ENCODE measurements at places on chromosomes 6 and 20.

DNA sequence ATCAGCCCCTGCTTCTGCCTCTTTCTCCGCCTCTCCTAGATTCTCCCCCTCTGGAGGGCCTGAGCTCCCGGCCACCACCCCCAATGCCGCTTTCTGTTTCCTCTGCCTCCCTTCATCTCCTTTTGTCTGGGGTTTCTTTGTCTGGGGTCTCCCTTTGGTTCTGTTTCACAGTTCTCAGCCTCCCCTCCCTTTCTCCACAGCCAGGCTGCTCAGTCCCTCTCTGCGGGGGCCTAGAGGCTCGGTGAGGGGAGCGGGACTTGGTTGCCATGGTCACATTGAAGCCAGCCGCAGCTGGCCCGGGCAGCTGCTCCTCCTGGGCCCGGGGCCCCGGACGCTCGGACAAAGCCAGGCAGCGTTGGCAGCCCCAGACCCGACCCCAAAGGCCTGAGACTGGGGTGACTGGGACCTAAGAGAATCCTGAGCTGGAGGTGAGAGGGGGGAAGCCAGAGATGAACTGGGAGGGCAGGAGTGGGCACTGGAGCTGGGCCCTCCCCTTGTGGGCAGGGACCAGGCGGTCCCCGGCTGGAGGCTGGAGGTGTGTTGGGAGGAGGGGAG, 3.5 kb upstream of the DDR1 start:
- DNase-seq, result no peak
- peak overlapping the region; percentile 72 for H3K4me3 ChIP-seq
- H3K27me3 ChIP-seq, result no peaks in the 10 kb centered on the region
- H3K27ac ChIP-seq, result peak overlapping the region; percentile 98
- H3K4me1 ChIP-seq, result peaks cover 72% of the 10 kb centered on the region
- no peaks in the 10 kb centered on the region for H3K36me3 ChIP-seq

- H3K36me3 ChIP-seq, result no peaks in the 10 kb centered on the region
- H3K27ac ChIP-seq, result no peak overlapping the region
- no peak overlapping the region for H3K4me3 ChIP-seq
- peaks cover 24% of the 10 kb centered on the region for H3K4me1 ChIP-seq
- H3K27me3 ChIP-seq, result no peaks in the 10 kb centered on the region
These were observed 19.5 kb upstream of the MAP3K4 start for GRCh38 chr6:160972111-160972510.

- H3K36me3 ChIP-seq, result no peaks in the 10 kb centered on the region
- DNase-seq, result no peak
- no peaks in the 10 kb centered on the region for H3K27me3 ChIP-seq
- H3K4me1 ChIP-seq, result peaks cover 20% of the 10 kb centered on the region
- H3K27ac ChIP-seq, result no peak overlapping the region
These were observed 55.0 kb upstream of the PCSK2 start for GRCh38 chr20:17171746-17172280.

DNA sequence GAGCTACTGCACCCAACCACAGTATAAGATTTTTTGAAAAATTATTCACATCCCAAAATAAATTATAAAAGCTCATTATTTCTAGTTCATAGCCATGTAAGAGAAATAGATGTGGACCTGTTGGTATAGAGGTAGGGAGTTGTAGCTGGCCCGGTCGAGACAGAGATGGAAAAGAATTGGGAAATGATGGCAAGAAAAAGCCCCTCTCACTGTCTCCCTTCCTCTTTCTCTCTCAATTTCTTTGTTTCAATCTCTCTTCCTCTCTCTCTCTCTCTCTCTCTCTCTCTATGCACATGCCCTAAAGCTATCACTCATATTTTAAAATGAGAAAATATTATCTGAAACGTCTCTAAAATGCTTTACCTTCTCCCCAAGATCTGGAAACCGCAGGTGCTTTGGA, 80.7 kb upstream of the CD83 start:
- peaks cover 32% of the 10 kb centered on the region for H3K4me1 ChIP-seq
- H3K27ac ChIP-seq, result no peak overlapping the region
- no peak for DNase-seq
- no peaks in the 10 kb centered on the region for H3K36me3 ChIP-seq

DNA sequence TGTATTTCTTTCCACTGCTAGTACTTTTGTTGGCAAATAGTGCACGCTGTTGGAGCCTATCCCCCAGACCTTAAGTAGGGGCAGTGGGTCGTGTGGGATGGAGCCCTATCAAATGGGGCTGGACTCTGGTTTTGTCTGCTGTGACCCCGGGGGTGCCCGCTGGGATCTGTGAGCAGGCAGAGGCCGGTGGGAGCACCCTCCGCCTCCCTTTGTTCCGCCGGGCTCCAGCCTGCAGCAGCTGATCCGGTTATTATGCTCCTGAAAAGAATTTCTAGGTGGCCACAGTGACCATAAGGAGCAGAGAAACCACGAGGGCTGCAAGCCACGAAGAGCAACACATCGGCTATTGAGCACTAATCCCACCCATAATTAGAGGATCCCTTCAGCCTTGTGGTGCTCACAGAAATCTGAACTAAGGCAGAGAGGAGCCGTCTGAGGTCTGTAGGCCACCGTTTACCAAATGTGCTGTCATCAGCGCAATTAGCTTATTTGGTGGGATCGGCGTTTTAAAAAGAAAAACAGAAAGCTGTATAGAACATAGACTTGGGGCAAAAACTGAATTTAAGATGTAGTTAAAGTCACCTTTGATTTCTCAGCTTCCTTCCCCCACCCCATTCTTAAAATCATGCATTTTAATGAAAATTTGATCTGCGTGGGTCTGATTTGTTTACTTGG, 598.3 kb upstream of the JAG1 start:
- H3K4me1 ChIP-seq, result peaks cover 16% of the 10 kb centered on the region
- DNase-seq, result no peak
- peaks cover 7% of the 10 kb centered on the region for H3K27me3 ChIP-seq

- no peaks in the 10 kb centered on the region for H3K27me3 ChIP-seq
- H3K4me1 ChIP-seq, result no peaks in the 10 kb centered on the region
- no peaks in the 10 kb centered on the region for H3K36me3 ChIP-seq
- H3K27ac ChIP-seq, result no peak overlapping the region
These were observed 1093.5 kb upstream of the ADGRB3 start for GRCh38 chr6:67541586-67541985.

- peaks cover 2% of the 10 kb centered on the region for H3K4me1 ChIP-seq
- H3K4me3 ChIP-seq, result no peak overlapping the region
- H3K27ac ChIP-seq, result no peak overlapping the region
- H3K27me3 ChIP-seq, result peaks cover 79% of the 10 kb centered on the region
- H3K36me3 ChIP-seq, result no peaks in the 10 kb centered on the region
These were observed 169.6 kb downstream of the TBXT start for GRCh38 chr6:165998072-165998471.
